T-helper 1 cell (primary cell): ENCODE measurements at places on chromosomes 6 and 20.

DNA sequence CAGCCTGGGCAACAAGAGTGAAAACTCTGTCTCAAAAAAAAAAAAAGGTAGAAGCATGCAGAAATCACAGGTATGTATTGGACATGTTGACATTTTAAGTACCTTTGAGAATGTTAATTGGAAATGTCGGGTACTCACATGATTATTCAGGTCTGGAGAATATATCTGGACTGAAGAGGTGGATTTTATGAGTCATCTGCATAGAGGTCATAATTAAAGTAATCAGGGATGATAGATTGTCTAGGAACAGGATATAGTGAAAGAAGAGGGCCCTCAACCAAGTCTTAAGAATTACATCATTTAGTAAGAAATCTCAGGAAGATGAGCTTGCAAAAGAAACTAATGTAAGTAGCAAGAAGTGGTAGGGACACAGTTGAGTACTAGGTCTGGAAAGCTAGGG, 212.5 kb downstream of the UTRN start:
- no peak for DNase-seq

- peak; percentile 2 for DNase-seq
Observed at GRCh38 chr6:127547215-127547614, 28.1 kb upstream of the MTCL3 start.

DNA sequence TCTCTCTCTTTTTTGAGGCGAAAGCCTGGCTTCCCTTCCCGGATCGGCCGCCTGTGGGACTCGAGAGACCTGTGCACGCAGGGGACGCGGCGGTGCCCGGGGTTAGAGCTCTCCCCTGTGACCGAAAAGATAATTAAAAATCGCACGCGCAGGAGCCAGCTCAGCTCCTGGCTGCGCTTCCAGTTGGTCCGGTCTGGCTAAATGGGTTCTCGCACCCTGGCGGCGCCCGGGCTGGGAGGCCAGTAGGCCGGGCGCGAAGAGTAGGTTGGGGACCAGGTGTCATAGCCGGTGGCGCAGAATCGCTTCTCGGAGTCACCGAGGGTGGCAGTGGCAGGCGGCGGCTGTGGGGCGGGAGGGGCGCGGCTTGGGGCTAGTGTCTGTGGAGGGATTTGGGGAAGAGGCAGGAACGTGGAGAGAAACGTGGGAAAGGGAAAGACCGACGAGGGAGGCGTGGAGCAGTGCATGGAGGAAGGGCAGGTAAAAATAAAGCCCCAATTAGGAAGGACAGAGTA, 41.9 kb upstream of the SUPT3H start:
- DNase-seq = peak; percentile 65

DNA sequence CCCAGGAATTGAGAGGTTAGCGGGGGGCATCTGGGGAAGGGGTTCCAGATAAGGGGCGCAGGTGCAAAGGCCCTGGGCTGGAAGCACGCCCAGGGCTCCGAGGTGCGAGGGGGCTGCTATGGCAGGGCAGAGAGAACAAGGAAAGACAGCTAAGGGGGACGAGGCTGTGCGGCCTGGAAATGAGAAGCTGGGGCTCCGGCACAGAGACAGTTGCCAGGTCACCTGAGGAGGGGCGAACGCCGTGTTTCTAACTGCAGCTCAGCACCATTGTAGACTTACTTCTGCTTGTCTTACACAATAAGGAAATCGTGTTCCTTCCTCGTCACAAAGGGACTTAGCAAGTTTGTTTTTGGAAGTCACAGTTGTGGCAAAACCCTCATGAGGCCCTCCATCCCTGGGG, 68.9 kb upstream of the TBXT start:
- no peak for DNase-seq

DNA sequence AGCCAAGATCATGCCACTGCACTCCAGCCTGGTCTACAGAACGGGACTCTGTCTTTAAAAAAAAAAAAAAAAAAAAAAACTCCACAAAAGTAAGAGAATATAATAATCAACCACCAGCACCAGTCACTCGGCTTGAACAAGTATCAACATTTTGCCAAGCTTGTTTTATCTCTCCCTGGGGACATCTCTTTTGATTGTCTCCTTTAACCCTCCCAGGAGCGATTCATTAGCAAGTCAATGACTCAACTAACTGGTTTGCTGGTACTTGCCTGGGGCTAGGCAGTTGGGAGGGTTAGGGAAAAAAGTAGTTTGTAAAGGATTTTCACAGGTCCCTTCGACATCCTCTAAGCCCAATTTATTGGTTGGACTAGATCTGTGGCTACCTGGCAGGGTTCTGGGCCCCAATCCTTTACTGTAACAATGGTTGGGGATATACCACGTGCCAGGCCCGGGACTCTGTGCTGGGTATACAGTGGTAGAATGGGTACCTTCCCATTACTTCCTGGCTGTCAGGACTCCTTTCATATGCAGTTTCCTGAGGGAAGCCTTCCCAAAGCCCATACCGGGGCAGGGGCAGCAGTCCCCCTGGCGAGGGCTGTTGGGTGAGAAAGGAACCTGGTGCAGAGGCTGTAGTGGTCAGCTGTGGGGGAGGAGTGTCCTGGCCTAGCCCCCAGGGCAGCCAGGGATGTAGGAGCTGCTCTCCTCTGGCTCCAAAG, 12.2 kb downstream of the TGIF2 start:
- no peak for DNase-seq

DNA sequence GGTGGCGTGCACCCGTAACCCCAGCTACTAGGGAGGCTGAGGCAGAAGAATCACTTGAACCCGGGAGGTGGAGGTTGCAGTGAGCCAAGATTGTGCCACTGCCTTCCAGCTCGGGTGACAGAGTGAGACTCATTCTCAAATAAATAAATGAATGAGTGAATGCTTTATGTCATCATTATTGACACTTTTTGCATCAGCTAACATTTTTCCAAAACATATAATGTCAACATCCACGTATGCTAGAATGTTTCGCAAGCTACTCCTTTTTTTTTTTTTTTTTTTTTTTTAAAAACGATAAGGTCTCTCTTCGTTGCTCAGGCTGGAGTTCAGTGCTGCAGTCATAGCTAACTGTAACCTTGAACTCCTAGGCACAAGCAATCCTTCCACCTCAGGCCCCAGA, 72.2 kb downstream of the SENP6 start:
- no peak for DNase-seq

- DNase-seq = no peak
Observed at GRCh38 chr6:25320459-25320858, 41.3 kb downstream of the CARMIL1 start.

GRCh38 chr20:13659288-13659687, 20.6 kb upstream of the TASP1 start:
- no peak for DNase-seq

DNA sequence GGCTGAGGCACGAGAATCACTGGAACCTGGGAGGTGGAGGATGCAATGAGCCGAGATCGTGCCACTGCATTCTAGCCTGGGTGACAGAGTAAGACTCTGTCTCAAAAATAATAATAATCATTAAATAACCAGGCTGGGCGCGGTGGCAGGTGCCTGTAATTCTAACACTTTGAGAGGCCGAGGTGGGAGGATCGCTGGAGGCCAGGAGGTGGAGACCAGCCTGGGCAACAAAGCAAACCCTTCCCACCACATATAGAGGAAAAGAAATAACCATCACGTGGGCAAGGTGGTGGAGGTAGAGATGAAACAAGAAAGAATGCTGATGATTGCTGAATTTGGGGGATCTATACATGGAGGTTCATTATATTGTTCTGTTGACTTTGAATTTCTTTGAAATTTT, 63.4 kb upstream of the PIM1 start:
- DNase-seq = no peak

DNA sequence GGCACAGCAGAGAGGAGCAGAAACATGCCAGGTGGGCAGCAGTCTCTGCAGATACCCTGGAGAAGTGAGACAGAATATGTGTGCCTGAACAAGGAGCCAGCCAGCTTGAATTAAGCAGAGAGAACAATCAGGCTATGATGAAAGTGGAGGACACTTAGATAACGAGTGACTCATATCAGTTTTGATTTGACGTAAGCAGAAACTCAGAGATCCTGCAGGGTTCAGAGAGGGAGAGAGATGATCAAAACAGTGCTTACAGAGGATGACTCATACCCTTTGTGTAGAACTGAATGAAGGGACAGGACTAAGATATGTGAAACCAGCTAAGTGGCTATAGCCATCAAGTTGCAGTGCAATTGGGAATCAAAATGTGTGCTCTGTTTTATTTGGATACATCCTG, 300.7 kb downstream of the TENT5A start:
- no peak for DNase-seq

GRCh38 chr20:19860737-19861136, 102.7 kb downstream of the RIN2 start:
- DNase-seq = no peak

DNA sequence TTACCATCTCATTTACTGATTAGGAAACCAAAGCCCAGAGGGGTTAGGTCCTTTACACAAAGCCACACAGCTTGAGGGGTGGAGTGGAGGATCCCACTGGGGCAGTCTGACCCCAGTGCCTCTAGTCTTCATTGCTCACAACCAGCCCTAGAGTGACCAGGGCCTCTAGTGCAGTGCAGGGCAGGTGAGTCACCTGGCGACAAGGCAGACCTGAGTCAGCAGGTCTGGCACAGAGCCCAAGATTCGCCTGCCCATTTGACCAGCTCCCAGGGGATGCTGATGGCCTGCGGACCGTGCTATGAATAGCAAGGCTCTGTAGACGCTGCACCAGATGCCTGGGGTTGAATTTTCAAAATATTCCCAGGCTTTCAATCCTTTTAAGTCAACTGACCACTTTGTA, 29.9 kb downstream of the CDH26 start:
- no peak for DNase-seq

GRCh38 chr20:19185083-19185482, 27.4 kb upstream of the SLC24A3 start:
- no peak for DNase-seq

DNA sequence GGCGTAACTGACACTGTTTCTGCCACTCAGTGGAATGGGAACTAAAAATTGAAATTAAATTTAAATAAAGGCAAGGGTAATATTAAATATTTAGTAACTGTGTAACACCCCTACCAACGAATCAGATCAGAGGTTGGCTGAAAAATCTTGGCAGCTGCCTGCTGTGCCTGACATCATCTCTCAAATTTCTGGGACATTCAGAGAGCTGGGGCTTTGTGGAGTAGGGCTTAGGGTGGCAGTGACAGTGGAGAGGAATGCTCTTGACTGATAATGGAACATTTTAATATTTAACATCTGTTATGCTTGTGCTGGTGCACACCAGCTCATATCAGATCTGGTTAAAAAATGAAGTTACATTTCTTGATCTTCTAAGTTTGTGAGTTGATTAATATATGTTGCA, 62.2 kb downstream of the RFPL4B start:
- DNase-seq = no peak

DNA sequence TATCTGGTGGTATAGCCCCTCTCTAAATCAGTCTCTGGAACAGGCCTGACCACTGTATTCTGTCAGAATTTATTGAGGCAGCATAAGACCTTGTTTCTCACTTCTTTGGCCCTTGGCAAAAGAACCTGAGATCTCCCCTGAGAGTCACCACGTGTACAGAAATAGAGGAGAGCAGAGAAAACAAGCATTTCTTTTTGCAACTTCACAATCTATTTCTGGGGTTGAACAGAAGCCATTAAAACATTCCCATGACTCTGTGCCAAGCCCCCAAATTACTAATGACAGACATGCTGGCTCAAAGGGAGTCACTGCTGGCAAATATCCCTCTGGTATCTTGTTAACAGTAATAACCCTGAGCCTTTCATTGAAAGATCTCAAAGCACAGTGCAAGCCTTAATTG, 395.3 kb downstream of the MAFB start:
- DNase-seq = no peak

GRCh38 chr20:55830121-55830827, 175.0 kb downstream of the CBLN4 start:
- DNase-seq = no peak

- DNase-seq = no peak
Observed at GRCh38 chr6:55405474-55406235, 78.4 kb downstream of the GFRAL start.

DNA sequence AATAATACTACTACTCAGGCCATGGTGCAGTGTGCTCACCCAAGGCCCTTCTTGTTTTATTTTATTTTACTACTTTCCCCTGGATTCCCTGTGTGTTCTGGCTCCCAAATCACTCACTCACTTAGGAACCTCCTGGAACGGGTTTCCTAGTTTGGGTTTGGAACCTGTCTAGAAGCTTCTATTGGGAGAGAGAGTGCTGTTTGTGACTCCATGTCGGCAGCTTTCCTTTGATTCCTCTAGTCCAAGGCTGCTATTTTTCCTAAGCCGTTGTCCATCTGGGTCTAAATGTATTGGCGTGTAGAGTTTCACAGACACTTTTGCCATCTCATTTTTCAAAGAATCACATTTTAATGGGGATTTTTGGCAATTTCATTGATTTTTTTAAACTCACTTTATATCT, 70.8 kb downstream of the FOXA2 start:
- no peak for DNase-seq

DNA sequence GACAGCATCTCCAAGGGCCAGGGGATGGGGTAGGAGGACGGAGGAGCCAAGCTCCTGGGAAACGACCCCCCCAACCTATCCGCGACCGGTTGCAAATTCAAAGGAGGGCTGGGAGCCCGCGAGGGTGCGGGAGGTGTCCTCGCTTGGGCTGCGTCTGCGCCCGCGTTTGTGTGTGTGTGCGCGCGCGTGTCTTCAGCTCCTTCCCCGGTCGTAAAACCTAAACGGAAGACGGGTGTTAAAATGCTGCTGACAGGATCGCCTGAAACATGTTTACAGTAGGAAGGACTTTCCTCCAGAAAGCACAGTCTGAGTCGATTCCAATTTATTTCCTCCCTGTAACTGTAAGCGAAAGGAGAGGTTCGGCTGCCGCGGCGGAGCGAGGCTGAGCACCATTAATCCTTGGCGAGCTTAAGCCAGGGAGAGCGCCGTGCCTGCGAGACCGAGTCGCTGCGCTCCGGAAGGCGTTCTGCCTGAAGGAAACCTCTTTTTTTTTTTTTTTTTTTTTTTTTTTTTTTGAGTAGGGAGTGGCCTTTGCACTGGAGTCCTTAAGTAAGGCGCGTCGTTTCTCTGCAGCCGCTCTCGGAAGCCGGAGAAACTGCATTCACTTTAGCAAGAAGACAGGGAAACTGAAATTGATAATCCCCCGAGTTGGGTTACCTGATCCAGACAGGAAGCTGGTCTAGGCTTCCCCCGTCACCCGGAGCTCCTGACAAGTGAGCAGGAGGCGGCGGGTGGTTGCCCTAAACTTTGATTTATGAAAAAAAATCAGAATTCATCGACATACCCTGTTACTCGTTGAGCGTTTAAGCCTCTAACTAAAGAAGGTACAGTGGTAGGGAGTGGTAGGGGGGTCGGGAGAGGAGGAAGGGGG, 4.8 kb upstream of the SOX4 start:
- no peak for DNase-seq

DNA sequence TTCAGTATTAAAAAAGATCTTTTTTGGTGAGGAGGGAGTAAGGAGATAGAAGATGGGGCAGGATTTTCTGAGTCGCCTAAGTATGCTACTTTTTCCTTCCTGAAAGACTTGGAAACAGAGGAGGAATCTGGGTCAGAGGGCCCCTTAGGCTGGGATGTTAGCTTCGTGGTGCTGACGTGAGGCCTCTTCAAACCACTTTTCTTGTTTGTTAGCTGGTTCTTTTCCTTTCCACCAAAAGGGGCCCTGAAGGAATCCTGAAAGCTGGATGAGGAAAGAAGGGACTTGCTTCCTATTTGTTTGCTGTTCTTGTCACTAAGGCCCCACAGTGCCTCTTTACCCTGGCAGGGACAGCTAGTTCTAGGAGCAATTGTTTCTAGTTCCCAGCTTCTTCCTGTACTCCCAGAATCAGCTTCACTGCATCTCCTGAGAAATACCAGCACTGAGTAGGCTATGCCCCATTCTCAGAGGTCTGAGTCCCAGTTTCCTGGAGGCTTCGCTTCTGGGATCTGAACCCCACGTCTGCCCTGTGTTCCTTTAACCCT, 2.2 kb upstream of the IL20RA start:
- DNase-seq = no peak
